ENCODE measurements at places on chromosomes 4 and X.

GRCh38 chrX:104270916-104271512 lies 16.3 kb upstream of the ESX1 start:
- peak; percentile 23 for DNase-seq

DNA sequence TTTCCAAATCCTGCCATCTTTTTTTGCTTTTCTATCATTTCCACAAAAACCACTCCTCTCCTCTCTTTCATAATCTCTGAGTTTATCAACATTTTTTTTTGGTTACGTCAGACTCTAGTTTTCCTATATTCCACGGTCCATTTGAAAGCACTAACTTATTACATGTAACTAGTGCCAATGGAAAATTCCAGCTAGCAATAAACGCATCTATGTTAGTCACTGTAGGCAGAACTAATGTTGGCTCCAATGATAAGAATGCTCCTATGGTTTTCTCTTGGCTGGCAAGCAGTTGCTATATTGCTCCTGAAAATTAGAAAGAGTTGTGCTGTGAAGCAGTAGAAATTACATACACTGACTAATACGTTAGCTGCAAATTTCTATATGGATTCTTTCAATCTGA lies 634.6 kb upstream of the FTHL17 start:
- peak; percentile 53 for DNase-seq

DNA sequence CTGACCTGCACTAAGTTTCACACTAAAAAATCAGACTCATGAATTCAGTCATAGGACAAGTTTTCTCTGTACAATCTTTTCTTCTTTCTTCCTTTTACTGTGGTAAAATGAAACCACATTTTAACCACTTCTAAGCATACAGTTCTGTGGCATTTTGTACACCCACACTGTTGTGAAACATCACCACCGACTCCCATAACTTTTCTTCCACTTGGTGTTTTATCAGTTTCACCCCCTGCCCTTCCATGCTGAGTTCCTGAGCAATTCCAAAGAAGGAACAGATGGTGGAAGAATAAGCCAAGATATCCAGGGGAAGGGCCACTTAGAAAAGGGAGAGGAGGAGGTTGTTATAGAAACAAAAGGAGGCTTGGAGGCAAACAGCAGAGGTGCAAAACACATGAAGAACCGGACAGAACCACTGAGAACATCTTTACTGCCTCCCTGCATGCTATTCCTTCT lies 22.6 kb downstream of the SLC25A4 start:
- no peak for DNase-seq

DNA sequence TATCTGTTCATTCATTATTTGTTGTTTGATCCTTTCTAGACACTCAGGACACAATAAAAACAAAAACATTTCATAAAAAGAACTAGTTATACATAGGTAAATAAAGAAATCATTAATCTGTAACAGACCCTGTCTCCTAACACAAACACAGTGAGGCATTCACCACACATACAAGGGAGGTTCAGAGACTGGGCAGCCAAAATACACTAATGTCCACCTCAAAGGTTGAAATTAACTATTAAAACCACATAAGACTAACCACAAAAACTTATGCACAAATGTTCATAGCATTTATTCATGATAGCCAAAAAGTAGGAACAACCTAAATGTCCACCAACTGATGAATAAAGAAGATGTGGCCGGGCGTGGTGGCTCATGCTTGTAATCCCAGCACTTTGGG lies 7.8 kb downstream of the PAPSS1 start:
- DNase-seq, result no peak

- peak; percentile 62 for DNase-seq
Measured at GRCh38 chrX:101550362-101550750, at the start of gene ARMCX1. Gene ARMCX1, plus strand, starts transcription at chrX:101550547. Its CDS starts 2,384 bp downstream, at chrX:101552931.
